ENCODE measurements at places on chromosomes 12 and 14.

DNA sequence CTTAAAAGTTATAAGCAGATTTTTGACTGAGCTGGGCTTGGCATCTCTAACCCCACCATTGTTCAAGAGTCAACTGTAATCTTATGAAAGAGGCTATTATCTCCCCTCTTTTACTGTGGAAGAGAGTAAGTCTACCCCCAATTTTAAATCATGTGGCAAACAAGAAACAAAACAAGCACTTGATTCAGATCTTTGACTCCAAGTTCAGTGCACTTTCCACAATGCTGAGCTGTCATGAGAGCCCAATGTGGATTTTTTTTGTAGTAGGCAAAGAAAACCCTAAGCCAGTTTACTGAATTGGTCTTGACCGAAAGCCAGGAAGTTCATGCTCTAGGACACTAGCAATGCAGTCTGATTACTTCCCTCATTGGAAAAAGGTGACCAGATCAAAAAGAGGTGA is 306.2 kb downstream of the GALC start:
- H3K4me1 ChIP-seq, result no peaks in the 10 kb centered on the region
- no peak for DNase-seq
- H3K27ac ChIP-seq, result no peak overlapping the region
- H3K4me3 ChIP-seq, result no peak overlapping the region

- no peaks in the 10 kb centered on the region for H3K27me3 ChIP-seq
- no peak overlapping the region for H3K4me3 ChIP-seq
- no peaks in the 10 kb centered on the region for H3K36me3 ChIP-seq
- DNase-seq, result no peak
- H3K27ac ChIP-seq, result no peak overlapping the region
These were observed 66.1 kb downstream of the WASHC3 start for GRCh38 chr12:101995684-101996083.

- H3K36me3 ChIP-seq, result no peaks in the 10 kb centered on the region
- DNase-seq, result no peak
- no peak overlapping the region for H3K4me3 ChIP-seq
- H3K27me3 ChIP-seq, result no peaks in the 10 kb centered on the region
- no peak overlapping the region for H3K27ac ChIP-seq
- no peaks in the 10 kb centered on the region for H3K4me1 ChIP-seq
These were observed 52.9 kb upstream of the BCL2L14 start for GRCh38 chr12:12017798-12018197.

DNA sequence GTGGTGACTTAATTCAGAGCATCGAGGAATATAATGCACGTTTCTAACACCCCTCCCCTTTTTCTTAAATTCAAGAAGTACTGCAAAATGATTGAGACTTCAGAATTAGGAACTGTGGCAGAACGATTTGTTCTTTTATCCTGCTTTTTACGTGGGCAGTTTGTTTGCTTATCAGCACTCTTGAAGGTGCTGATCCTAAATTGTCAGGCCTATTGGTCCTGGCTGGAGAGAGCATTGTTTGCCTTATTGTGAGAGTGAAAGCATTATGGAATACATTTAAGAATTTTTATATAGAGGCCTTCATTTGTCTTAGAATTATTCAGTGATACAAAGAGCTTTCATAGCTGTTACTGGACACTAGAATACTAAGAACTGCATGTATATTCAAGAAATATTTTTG is 59.1 kb downstream of the TMTC2 start:
- no peaks in the 10 kb centered on the region for H3K36me3 ChIP-seq
- H3K27me3 ChIP-seq, result no peaks in the 10 kb centered on the region
- no peak for DNase-seq
- H3K4me1 ChIP-seq, result no peaks in the 10 kb centered on the region
- no peak overlapping the region for H3K27ac ChIP-seq

- no peaks in the 10 kb centered on the region for H3K4me1 ChIP-seq
- H3K27ac ChIP-seq, result no peak overlapping the region
These were observed 7.3 kb downstream of the DYRK4 start for GRCh38 chr12:4569261-4569660.

DNA sequence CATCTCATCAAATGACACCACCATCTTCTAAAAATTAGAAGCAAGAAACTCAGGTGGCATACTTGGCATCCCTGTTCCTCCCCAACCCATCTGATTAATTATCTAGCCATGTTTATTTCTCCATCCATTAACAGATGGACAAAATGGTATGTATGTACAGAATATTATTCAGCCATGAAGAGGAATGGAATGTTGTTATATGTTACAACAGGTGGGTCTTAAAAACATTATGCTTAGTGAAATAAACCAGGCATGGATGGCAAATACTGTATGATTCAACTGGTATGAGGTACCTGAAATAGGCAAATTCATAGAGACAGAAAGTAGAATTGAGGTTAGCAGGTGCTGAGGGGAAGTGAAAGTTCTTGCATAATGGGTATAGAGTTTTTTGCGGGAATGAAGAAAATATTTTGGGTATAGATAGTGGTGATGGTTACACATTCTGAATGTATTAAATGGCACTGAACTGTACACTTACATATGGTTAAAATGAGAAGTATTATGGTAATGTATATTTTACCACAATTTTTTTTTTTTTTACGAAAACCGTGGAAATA is 17.5 kb downstream of the YY1 start:
- no peaks in the 10 kb centered on the region for H3K36me3 ChIP-seq
- DNase-seq, result no peak
- no peaks in the 10 kb centered on the region for H3K27me3 ChIP-seq

DNA sequence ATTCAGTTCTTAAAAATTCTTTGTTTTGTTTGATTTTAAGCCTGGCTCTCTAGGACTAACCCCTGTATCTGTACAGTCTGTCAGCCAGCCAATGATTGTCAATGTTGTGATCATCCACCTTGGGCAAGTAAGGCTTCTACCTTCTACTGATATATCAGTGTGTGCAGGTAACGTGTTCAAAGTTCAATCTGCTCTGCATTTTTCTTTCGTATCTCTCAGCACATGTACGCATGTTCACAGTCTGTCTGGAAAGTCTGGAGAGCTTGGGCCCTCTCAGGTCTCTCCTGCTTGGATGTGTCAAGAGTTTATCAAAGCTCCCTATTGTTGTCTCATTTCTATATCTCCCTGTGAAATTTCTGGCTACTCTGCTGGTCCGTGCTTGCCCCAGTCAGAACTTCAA is 138.6 kb upstream of the VRK1 start:
- H3K4me1 ChIP-seq, result no peaks in the 10 kb centered on the region
- no peaks in the 10 kb centered on the region for H3K27me3 ChIP-seq
- no peak for DNase-seq
- no peak overlapping the region for H3K4me3 ChIP-seq

DNA sequence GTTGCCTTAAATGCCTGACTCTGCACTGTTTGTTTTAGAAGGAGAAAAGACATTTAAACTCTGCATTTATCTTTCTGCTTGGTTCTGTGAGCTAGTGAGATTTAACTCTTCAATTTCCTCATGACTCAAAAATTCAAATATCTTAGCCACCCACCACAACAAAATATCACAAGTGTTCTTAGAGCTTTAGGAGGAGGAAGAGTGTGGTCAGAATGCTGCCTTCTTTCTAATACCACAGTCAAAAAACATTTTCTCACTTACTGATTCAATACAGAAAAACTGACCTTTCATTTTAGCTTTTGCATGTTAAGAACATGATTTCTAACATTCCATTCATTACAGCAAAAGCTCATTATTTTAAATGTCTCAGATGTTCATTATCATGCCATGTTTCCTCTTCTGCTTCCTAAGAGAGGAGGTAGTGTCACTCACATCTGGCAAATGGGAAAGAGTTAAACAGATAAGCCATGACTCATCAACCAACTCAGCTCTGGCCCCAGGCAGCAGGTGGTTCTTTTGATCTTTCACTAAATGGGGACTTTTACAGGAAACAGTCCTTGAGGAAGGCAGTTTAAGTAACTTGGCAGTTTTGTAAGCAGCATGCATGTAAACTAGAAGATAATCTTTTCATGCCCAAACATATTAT is 56.4 kb upstream of the RNU6-8 start:
- no peaks in the 10 kb centered on the region for H3K27me3 ChIP-seq
- no peak overlapping the region for H3K27ac ChIP-seq
- H3K36me3 ChIP-seq, result no peaks in the 10 kb centered on the region
- peaks cover 7% of the 10 kb centered on the region for H3K4me1 ChIP-seq
- H3K4me3 ChIP-seq, result no peak overlapping the region

DNA sequence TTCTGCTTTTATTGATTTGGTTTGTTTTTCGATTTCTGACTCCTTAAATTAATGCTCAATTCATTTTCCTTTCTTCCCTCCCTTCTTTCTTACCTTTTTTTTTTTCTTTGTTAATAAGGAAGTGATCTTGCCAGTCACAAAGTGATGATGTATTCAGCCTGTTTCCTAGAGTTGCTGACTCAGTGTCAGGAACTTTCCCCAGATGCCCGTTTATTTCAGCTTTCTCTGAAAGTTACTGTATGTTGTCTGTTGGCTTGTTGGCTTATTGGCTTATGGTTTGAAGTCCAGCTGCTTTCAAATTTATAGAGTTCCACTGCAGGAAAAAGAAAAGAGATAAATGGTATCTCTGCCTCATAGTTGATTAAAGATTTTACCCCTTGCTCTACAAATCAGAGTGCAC is 12.4 kb upstream of the SLC6A15 start:
- no peak overlapping the region for H3K4me3 ChIP-seq
- no peak overlapping the region for H3K27ac ChIP-seq
- H3K36me3 ChIP-seq, result no peaks in the 10 kb centered on the region
- no peak for DNase-seq
- H3K27me3 ChIP-seq, result no peaks in the 10 kb centered on the region

DNA sequence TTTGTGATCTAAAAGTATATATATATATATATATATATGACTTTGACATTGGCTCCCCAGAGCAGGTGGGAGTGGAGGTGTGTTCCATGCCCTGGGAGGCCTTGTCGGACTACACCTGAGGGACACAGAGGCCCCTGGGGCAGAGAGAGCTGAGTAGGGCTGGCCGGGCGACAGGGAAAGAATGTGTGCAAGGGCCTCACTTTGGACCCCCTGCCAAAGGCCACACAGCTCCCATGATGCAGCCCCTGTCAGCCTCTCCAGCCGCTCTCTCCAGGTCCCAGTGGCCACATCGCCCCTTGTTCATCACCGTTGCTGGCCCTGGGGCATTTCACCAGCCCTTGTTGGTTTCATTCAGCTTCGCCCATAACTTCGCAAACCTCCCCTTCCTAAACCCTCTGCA is 123.9 kb downstream of the BCL11B start:
- DNase-seq, result no peak
- H3K36me3 ChIP-seq, result no peaks in the 10 kb centered on the region

DNA sequence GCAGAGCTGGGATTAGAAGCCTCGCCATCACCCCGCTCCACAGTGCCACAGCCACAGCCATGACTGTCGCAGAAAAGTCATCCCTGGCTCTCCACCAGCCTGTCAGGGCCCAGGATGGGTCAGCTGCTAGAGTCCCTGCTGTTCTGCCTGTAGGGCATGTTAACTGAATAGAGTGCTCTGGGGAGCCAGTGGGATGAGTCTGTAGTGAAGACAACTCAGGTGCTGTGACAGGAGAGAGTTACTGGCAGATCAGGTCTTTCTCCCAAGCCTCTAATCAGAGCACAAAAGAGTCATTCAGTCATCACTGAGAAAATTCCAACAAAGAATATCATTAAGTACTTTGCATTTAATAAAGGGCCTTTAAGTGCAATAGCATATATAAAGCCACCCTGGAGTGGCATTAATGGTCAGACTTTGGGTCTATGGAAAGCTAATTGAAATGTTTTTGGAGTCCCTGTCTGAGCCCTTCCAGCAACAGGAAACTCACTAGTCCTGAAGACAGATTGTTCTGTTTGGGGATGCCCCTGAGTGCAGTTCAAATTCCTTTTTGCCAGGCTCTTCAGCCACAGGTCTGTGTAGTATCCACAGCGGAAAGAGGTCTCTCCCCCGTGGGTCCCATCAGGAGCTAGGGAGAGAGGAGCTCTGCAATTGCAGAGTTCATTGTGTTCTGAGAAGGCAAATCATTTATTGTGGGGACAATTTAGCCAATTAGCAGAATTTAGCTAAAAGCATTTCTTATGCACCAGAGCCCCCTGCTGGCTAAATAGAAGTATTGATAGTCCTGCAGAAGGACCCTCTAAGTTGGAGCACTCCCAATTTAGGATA is 45.2 kb upstream of the C14orf132 start:
- H3K4me3 ChIP-seq, result no peak overlapping the region
- no peaks in the 10 kb centered on the region for H3K27me3 ChIP-seq
- no peaks in the 10 kb centered on the region for H3K4me1 ChIP-seq
- no peaks in the 10 kb centered on the region for H3K36me3 ChIP-seq
- DNase-seq, result no peak

DNA sequence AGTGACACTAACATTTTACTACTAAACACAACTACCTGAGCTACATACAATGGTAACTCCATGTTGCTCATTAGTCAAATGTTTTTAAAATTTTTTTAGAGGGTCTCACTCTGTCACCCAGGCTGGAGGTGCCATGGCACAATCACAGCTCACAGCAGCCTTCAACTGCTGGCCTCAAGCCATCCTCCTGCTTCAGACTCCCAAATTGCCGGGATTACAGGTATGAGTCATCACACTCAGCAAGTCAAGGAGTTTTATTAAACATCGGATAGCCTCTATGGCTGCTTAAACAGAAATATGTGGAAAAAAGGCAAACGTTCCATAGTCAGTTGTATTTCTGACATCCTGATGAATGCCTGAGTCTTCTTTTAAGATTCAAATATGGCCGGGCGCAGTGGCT is 11.1 kb upstream of the NPFF start:
- H3K27ac ChIP-seq, result no peak overlapping the region
- peaks cover 96% of the 10 kb centered on the region for H3K36me3 ChIP-seq
- H3K4me1 ChIP-seq, result no peaks in the 10 kb centered on the region
- no peaks in the 10 kb centered on the region for H3K27me3 ChIP-seq
- no peak overlapping the region for H3K4me3 ChIP-seq
- no peak for DNase-seq

DNA sequence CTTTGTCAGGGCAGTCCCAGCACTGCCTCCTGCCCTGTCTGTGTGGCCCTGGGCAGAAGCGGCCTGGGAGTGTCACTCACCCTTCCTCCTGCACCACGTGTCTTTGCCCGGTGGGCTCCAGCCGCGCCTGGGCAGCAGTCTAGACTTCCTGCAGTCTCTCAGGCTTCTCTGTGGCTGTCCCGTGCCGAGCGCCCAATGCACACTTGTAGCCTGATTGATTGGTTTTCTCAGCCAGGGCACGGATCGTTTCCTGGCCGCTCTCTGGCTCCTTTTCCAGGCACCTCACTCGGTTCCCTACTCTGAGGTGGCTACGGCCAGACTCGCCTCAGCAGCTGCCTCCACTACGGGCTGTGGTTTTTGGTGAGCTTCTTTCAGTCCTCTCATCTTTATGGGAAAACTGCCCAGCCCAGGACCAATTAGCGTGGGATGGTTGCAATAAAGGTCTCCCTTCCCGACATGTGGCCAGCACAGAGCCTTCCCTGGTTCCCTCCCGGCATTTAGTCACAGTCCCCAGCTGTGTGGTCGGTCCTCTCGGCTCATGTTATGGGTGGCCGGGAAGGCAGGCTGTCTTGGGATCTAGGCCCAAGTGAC is 133.1 kb downstream of the CACNA1C start:
- no peak overlapping the region for H3K27ac ChIP-seq
- no peaks in the 10 kb centered on the region for H3K27me3 ChIP-seq
- H3K4me1 ChIP-seq, result peaks cover 1% of the 10 kb centered on the region
- peaks cover 3% of the 10 kb centered on the region for H3K36me3 ChIP-seq

Measured in ascending aorta (tissue), 2 donors.